H7 (cell line): ENCODE measurements at places on chromosomes 1 and 21.

GRCh38 chr1:216640100-216640499, 83.1 kb downstream of the ESRRG start:
- DNase-seq = no peak

GRCh38 chr1:181159451-181160140, 71.1 kb downstream of the IER5 start:
- no peak for DNase-seq

- DNase-seq = peak; percentile 47
Measured at GRCh38 chr21:45836694-45837670, 144.6 kb upstream of the COL6A1 start.

GRCh38 chr1:148264374-148265276, 112.5 kb upstream of the NBPF11 start:
- DNase-seq = peak; percentile 71

GRCh38 chr1:195981448-195982139, 626.6 kb downstream of the KCNT2 start:
- no peak for DNase-seq

GRCh38 chr1:14987829-14988603, 165.5 kb upstream of the TMEM51 start:
- DNase-seq = peak; percentile 63

- peak; percentile 48 for DNase-seq
Measured at GRCh38 chr1:167617153-167618147, 12.6 kb upstream of the RCSD1 start.

GRCh38 chr1:197686231-197686630, 89.0 kb downstream of the DENND1B start:
- no peak for DNase-seq

DNA sequence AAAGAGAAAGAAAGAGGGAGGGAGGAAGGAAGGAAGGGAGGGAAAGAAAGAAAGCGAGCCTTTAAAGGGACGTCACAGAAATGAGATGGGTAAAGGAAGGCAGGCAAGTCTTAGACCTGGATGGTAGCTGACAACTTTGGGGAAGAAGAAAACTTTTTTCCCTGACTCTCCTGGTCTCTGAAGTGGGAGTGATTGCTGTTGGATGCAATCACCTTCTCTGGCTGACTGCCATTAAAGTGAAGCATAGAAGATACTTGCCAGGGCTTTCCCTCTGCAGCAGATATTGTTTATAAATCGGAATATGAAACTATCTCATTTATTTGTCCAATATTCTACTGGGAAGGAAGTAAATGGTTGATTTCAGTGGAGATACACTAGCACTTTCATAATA, 27.0 kb downstream of the VCAM1 start:
- no peak for DNase-seq

DNA sequence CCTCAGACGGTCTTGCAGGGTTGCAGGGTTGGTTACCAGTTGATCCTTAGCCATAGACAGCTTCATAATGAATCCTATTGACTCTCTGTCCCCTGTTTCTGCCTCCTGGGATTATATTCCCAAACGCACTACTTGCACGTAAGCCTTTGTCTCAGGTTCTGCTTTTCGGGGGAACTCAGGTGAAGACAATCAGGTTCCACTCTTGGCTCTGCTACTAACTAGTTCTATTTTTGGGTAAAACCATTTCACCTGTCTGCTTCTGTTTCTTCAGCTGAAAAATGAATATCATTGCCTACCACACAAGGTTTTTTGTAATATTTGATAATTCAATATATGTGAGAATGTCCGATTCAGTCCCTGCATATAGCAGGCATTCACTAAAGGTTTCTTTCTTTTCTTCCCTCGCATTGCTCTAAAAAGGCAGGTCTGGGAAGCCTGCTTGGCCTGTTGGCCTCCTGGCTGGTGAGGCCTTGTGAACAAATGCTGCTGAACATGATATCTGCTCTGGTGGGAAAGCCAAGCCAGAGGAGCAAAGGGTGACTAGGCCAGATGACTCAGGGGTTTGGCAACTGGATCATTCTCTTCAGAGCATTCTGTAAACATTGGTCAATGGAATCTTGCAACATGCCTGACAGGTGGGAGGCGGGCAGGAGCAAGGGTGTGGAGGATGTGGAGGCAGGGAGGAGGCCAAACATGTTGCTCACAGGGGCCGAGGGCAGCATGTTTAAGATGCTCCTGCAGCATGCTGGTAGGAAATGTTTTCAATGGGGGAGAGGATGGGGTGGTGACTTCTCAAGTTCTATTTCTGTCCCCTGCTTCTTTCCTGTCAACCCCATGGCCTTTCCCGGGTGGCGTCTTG, 23.8 kb downstream of the IER5 start:
- DNase-seq = no peak

- DNase-seq = no peak
Measured at GRCh38 chr1:12172042-12172851, 5.5 kb downstream of the TNFRSF1B start.

DNA sequence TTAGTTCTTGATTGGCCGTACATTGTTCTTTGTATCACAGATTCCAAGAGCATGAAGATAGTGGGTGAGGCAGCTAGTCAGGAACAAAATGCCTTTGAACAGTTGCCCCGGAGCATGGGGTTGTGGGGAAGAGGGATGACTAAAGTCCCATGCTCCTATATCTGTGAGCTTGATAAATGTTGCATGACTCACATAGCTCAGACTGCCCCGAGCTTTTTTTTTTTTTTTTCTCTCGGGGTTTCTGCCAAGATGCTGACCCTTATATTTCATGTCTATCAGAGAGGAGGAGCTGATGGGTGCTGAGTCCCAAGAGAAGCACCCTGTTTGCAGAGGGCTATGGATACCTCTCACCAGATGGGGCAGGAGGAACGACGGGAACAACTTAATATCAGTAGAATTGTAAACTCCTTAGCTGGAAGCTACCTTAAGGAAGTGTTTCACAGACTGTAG, 40.6 kb downstream of the SRRM1 start:
- DNase-seq = no peak

DNA sequence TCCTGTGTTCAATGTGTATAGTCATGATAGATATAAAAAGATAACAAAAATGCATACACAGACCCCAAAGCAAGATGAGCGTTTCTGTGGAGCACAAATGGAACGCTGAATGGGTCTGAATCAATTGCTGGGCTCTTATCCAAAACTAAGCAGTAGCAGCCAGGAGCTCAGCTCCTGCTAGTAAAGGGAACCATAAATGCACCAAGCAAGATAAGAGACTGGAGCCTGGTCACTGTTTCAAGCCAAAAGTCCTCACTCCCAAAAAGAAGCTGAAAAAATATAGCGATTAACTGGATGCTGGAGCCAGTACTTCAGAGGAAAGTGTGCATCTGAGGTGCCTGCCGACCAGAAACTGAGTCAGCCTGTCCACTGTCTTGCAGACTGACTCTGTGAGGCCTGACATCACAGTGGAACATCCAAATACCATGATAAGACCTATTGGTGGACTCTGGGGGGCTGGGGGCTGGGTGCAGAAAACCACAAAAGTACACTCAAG, 68.9 kb downstream of the LRRC8C start:
- DNase-seq = no peak

GRCh38 chr1:12245733-12246132, 15.9 kb downstream of the VPS13D start:
- DNase-seq = no peak

- no peak for DNase-seq
Measured at GRCh38 chr1:162021124-162021523, 2.5 kb downstream of the OLFML2B start.

DNA sequence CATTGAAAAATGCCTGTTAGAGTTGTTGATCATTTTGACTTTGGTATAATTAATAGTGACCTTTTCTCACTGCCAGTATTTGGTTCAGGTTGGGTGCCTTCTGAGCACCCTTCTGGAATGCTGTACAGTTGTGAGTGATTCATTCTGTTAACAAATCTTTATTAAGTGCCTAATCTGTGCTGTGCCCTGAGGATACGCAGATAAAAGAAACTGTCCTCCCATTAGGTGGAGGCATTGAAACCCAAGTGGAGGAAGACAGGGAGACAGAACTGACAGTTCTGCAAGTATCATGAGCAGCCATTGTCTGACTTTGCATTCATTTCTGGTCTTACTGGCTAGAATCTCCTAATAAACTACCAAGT, 76.1 kb upstream of the ZNF326 start:
- DNase-seq = no peak

DNA sequence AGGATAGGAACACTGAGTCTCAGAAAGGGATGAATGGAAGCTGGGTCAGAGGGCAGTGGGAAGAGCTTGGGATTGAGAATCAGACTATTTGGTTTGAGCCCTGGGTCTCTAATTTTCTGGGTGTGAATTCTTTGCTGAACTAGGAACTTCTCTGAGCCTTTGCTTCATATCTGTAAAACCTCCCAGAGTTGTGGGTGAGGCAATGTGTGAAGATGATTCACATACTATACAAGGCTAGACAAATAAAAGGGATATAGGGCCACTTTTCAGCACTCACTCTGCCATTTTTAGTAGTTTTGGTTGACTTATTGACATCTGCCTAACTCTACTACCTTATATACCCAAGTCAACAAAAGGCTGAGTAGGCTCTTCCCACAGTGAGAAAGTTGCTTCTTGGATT, 77.7 kb upstream of the JUN start:
- DNase-seq = no peak

DNA sequence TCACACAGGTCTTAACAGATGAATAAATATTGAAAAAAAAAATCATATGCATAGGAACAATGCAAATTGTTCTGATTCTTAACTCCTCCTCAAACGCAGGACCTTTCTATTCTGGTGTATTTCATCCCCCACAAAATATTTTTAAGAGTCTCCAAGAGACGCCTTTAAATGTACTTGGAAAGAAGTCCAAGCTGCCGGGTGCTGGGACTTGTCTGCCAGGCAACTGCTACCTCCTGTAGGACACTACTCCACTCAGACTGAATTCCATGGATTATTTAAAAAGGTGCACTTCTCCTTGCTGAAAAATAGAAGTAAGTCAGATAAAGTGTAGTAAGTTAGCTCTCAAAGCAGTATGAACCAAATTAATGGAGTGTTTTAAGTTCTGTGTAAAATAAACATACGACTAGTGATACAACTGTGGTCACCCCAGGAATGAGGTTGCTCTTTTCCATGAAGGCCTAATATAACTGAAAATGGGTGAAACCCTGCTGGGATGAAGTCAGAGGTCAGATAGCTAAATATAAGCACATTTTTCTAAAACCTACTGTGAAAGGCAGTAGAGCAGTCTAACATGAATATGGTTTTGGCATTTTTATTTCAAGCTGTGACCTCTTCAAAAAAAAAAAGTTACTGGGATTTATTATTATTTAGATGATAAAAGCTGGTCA, 189.2 kb upstream of the PBX1 start:
- DNase-seq = no peak

GRCh38 chr1:154557939-154558719, at the start of gene UBE2Q1:
Gene UBE2Q1 (minus strand): TSS chr1:154558662. CDS start chr1:154558553, 109 bp downstream.
- no peak for DNase-seq
